ENCODE measurements at places on chromosomes 4 and X.

- DNase-seq, result no peak
These were observed 3.9 kb downstream of the SPCS3 start for GRCh38 chr4:176323511-176324160.

- no peak for DNase-seq
These were observed 33.3 kb downstream of the MEPE start for GRCh38 chr4:87865960-87866598.

GRCh38 chrX:124239911-124240310, 92.5 kb upstream of the TEX13D start:
- peak; percentile 6 for DNase-seq

- DNase-seq, result no peak
These were observed 299.6 kb downstream of the EPHA5 start for GRCh38 chr4:65370709-65371108.

DNA sequence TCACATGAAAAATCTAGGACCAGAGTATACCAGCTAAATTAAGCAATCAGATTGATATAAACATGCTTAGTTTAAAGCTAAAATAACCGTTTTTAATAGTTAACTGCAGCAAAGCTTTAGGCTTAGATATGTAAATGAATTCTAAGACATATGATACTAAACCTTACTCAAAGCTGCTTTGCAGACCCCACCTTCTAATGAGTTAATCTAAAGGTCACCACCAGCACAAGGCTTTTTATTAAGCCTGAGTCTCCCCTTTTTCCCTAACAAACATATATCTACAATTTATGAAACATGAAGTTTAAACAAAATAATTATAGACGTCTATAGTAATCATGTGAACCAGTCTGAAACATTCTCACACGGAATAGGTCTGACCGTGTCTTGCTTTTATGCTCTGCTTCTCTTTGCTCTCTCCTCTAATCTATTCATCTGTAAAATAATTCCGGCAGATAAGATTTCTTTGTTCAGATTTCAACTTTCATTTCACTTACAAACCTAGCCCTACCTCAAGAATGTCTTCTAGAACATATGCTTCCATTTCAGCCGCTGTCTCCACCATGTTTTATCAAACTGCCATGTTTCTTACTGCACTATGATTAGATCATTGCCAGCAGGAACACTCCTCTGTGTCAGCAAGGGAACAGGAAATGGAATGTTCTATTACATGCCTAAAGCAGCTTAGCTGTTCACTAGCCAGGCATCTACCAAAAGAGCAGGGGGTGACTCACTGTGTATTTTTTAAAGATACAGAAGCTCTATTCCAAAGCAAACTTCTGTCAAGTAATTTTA, 35.9 kb downstream of the ANKRD17 start:
- peak; percentile 26 for DNase-seq

GRCh38 chr4:67922697-67923096, 38.9 kb upstream of the TMPRSS11D start:
- no peak for DNase-seq

DNA sequence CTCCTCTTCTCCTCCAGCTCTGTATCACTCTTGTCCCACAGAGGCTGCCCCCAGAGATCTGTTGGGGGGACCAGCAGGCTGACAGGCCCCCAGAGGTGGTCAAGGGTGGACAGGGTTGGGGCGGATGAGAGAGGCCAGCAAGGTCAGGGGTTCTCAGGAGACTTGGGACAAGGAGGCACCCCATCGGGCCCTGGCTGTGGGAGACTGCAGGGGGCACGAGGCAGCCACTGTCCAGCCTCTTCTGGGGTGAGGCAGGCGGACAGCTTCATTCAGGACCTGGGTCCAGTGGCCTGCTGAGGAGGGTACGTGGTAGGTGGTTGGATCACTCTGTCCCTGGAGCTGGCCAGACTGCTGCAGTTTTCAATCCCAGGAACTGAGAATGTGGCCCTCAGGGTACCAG, 24.6 kb downstream of the ETDB start:
- no peak for DNase-seq

DNA sequence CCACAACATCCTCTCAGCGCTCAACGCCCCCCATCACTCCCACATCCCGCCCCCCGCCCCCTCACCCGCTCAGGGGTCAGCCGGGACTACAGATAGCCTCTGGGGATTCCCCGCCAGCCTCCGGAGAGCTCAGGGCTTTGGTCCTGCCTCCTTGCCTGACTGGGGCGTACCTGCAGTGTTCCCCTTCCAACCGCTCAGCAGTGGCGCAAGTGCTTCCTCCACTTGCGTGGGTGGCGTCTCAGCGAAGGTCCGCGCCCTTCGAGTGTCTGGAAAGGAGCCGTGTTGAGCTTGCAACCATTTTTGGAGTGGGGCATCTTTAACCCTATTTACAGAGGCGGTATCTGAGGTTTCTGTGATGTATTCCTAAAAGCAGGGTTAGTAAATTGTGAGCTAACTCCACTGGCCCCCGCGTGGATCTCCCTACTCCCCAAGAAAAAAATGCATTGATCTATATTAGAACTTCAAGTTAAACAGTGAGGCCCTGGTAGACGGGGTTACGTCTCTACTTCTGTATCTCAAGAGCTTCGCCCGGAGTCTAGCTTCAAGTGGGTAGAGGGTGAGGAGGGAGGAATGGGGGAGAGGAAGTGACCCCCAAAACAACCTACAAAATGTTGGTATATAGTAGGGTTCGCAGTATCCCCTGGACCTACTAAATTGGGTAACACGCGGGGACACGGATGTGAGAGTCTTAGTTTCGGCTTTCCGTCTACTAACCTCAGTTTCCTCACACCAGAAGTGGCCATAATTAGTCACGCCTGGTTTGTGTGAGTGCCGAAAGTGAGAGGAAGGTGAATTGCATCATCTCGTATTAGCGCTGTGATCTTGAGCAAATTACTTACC, 16.1 kb downstream of the NKX3-2 start:
- no peak for DNase-seq

- no peak for DNase-seq
These were observed 174.4 kb upstream of the RADX start for GRCh38 chrX:106437407-106437806.

- no peak for DNase-seq
These were observed 66.2 kb downstream of the AGA start for GRCh38 chr4:177376024-177376423.

GRCh38 chr4:98937986-98938720, 9.2 kb upstream of the EIF4E start:
- DNase-seq, result no peak

- DNase-seq, result no peak
These were observed 7.5 kb upstream of the SMARCA5 start for GRCh38 chr4:143506031-143506430.

GRCh38 chr4:146269228-146269653, 54.9 kb downstream of the REELD1 start:
- DNase-seq, result no peak

GRCh38 chr4:5045097-5045496, 6.2 kb upstream of the STK32B start:
- DNase-seq, result no peak

DNA sequence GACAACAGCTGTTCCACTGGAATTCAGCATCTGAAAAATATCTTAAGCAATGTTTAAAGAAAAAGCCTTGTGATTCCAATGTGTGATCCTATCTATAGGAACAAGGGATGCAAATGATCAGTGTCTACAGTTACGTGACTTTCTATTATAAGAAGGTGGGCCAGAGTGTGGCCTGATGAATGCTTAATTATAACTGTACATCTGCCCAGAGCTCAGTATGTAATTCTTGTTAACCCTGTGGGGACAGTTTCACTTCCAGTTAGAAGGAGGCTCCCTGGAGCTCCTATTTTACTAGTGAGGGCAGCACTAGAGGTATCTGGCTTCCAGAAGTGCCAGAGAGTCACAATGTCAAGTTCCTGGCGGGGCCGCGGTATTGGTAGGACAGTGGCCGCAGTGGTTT, 288.5 kb downstream of the USP46 start:
- no peak for DNase-seq

DNA sequence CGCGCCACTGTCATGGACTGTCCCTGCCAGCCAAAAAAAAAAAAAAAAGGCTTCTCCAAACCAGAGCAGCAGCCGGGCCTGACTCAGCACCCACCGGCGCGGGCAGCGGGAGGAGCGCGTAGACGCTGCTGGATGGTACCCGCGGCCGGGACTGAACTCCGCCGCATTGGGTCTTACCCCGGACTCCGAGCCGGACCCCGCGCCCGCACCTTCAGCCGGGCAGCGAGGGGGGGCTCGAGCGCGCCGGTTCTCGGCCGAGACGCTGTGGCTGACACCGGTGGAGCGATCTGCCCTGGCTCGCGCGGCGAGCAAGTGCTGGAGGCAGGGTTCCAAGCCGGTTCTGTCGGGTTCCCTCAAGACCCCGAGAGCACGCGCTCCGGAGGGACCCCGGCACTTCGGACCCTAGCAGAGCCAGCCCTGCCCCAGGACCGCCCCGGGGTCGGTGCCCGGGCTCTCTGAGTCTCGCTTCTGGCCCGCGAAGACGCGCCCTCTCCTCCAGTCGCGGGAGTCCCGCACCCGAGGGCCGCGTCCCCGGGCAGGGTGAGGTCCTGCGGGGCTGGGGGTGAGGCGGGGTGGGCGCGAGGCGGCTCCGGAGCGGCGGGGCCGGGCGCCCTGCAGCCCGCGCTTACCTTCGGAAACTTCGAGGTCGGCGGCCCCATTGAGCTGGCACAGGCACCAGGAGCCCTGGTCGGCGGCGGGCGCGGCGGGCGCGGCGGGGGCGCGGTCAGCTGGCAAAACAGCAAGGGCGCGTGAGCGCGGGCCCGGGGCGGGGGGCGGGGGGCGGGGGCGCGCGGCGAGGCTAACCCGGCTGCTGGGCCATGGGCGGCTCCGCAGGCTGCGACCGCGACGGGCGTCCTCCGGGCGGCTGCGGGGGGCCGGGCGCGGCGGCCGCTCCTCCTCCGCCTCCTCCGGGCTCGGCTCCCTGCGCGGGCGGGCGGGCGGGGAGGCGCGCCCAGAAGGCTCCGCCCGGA, 11.8 kb upstream of the MAN2B2 start:
- DNase-seq, result no peak

DNA sequence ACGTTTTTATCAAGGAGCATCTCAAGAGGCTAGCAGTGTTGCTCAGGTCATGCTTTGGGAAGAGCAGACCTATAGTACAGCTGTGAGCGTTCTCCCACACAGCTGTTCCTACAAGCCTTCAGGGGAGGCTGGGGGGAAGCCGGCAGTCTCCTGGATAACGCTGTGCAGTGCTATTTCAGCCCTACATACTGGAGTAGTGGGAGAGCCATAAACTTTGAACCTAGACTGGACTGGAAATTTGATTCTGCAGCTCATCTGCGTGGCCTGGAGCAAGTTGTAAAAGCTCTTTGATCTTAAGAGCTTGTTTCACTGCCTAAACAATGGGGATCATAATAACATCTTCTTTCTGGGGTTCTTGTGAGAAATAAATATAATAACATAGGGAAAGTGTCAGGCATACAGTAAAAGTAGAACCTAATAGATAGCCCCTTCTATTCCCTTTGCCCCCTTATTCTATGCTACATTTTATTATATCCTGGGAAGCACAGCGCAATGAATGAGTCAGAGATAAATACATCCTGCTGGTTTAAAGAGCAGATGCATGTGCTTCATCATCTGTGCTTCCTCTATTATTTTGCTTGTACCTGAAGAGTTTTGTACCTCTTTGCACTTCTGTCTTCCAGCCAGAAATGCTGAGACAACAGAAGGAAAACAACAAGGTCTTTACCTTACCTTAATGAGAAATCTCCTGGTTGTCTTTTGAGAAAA, 14.7 kb upstream of the AMBN start:
- no peak for DNase-seq

DNA sequence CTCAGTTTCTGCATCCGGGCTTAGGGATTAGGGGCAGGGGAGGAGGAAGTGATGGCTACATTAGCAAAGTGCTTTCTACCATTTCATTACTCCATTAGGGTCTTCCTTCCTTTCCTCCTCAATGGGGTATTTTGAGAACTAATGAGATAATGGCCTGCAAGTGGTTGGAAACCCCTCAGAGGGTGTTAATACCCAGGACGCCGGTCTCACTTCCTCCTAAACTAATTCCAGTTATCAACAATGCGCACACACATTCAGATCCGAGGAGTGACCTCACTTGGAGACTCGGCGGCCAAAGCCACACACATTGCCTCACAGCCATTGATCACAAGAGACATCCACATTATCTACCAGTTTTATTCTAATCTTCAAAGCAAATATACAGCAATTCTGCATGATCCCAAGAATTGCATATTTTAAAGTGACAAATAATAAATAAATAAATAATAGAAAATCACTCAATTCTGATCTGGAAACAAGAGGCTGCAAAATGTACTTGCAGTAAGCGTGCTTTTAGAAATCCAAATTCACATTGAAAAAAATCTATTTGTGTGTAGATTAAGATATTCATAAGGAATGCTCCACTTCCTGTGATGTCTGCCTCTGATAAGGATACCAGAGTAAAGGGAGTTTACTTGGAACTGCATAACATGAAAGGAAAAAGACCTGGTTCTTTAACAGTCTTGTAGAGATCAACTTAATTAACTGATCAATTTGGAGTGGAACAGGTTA, 329.1 kb downstream of the FBXW7 start:
- no peak for DNase-seq

DNA sequence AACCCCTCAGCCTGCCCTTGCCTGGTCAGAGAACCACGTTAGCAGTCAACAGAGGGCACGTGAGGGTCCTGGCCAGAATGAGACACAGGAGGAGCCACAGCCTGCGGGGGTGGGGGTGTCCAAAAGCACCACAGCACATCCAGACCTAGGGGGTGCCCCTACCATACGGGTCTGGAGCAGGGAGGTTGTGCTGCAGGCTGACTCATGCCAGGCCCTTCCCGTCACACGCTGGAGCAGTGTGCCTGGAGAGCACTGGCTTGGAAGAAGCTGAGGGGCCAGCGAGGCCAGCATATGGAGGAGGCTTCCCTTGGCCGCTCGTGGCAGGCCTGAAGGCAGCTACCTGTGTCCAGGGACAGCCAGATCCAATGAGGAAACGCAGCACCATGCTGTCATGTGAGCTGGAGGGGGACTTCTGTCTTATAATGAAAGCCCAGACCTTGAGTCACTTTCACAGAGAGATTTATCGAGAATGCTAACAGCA, 1.5 kb upstream of the IRAK1 start:
- DNase-seq, result no peak

DNA sequence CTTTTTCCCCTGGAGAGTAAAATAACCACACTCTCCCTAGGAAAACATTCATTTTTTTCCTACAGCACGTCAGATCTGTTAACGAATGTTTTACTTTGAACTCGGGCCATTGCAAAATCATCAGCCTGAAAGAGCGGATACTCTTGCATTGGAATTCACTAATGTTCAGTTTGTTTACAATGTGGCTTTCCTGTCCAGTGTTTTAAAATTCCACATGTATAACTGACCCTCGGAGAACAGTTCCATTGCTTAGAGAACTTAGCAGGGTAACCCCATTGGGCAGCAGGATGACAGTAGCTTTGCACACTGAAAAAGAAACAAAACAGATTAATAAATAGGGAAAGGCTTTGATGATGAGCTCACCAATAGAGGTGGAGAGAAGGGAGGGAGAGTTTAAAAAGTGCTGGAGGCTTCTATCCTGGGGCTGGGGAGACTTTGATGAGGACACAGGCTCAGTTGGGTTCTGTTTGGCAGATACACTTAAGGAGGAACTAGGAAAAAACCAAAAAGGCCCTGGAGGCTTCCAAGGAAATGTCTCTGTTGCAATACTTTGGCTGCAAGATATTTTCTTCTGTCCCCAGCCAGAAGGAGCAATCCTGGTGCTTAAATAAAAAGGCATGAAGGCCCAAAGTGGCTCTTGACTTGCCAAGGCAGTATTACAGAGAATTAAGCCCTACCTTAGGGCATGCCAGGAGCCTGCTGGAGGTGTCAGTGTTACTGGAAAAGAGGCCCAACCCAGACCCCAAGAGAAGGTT, 143.1 kb downstream of the ARSF start:
- DNase-seq, result no peak

GRCh38 chr4:113537628-113538027, 223.9 kb downstream of the CAMK2D start:
- no peak for DNase-seq

GRCh38 chrX:153969904-153970356, 1.7 kb downstream of the HCFC1 start:
- no peak for DNase-seq

- no peak for DNase-seq
These were observed 118.5 kb upstream of the SHISA3 start for GRCh38 chr4:42278709-42279324.

All from stimulated activated naive B cell treated with anti-CD40 and anti-IgM and Interleukin-4, amounts not matched to agents 10 μg/mL and 1 μg/mL and 100 μg/mL, for 72 hours (primary cell).